Heart left ventricle (tissue), 16 donors: ENCODE measurements at places on chromosomes 2 and 18.

GRCh38 chr18:22172120-22172582 lies 2.8 kb downstream of the GATA6 start:
- peaks cover 13% of the 10 kb centered on the region for H3K36me3 ChIP-seq
- peak overlapping the region; percentile 65 for H3K4me3 ChIP-seq
- H3K27me3 ChIP-seq = peaks cover 72% of the 10 kb centered on the region
- DNase-seq = peak; percentile 59

DNA sequence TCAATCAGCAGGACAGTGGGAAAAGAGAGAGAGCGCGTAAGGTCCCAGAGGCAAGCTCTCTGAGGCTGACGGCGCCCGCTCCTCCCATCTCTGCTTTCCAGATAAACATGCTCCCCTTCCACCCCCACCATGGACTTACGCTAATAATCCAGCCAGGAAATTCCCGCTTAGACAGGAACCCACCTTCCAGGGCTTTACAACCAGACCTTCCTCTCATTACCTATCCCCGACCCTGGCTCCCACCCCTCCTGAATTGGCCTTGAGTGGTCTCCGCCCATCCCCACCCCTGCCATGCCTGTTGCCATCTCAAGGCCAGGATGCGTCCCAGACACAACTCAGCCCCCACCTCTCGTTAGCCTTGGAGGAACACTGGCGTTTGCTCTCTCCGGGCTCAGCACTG lies 131.1 kb downstream of the SMAD2 start:
- no peaks in the 10 kb centered on the region for H3K27me3 ChIP-seq
- no peak overlapping the region for H3K27ac ChIP-seq
- no peak overlapping the region for H3K4me3 ChIP-seq
- no peaks in the 10 kb centered on the region for H3K36me3 ChIP-seq
- DNase-seq = no peak

DNA sequence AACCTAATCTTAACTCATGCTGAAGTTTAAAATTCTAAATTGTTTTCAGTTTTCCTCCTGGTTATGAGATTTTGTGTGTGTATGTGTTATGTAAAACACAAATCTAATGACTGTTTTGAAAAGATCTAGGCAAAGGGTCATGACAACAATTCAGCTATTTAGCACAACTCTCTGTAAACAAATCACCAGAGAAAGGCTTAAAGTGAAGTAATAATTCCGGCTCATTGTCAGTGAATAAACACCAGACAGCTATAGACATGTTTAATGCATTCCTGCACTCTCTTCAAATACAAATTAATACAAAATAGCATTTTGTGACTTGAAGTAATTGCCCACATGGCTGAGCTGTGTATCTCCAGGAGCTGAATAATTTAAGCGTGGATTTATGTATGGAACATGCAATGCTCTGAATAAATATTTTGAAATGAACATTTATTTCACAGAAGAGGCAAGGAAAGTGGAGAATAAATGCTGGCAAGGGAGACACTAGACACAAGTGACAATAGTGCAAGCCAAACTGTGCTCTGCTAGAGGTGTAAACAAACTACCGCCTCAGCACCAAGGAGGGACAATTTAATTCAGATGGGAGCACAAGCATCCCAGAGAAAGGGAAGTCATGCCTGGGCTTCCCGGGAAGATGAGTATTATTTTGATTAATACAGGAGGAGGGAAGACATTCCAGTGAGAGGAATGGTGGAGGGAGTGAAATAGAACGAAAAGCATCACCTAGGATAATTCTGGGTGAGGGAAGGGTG lies 133.6 kb upstream of the XPO1 start:
- no peaks in the 10 kb centered on the region for H3K36me3 ChIP-seq
- no peak for DNase-seq
- H3K4me1 ChIP-seq = peaks cover 15% of the 10 kb centered on the region
- H3K4me3 ChIP-seq = no peak overlapping the region
- peak overlapping the region; percentile 30 for H3K27ac ChIP-seq

GRCh38 chr2:221377066-221377465 lies 195.0 kb downstream of the EPHA4 start:
- no peak overlapping the region for H3K4me3 ChIP-seq
- no peak for DNase-seq
- H3K36me3 ChIP-seq = no peaks in the 10 kb centered on the region

DNA sequence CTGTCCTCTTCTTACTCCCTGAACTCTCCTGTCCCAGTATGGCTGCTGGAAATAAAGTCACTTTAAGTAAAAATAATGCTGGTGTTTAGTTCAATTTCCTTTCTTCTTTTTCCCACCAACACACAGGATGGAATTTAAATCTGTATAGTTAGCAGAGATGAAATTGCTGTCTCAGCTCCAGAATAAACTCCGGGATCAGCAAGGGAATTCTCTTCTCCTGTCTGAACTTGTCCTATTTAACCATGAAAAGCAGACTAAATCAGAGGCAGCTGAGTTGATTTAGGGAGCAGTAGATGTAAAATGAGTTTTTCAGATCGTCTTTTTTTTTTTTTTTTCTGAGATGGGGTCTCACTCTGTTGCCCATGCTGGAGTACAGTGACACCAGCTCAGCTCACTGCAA lies 25.9 kb downstream of the TTLL4 start:
- H3K36me3 ChIP-seq = peaks cover 43% of the 10 kb centered on the region
- no peaks in the 10 kb centered on the region for H3K4me1 ChIP-seq
- DNase-seq = no peak

GRCh38 chr2:197134206-197134605 lies 176.4 kb downstream of the ANKRD44 start:
- H3K4me1 ChIP-seq = peaks cover 35% of the 10 kb centered on the region
- H3K27me3 ChIP-seq = no peaks in the 10 kb centered on the region
- no peak overlapping the region for H3K27ac ChIP-seq
- H3K36me3 ChIP-seq = no peaks in the 10 kb centered on the region
- no peak for DNase-seq

DNA sequence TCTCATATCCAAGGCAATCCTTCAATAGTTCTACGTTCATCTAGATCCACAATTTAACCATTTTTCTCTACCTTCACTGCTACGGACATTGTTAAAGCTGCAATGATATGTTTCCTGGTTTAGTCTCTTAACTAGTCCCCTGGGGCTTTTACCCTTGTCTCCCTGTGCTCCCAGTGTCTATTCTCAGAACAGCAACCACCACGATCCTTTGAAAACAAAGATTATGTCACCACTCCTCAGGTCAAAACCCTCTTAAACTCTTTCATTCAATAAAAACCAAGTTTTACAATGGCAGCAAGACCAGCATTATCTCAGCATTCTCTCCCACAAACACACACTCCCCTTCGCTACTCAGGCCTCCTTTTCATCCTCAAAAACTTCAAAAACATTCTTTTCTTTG lies 298.2 kb upstream of the CHST9 start:
- H3K27me3 ChIP-seq = no peaks in the 10 kb centered on the region
- no peak overlapping the region for H3K4me3 ChIP-seq
- H3K36me3 ChIP-seq = no peaks in the 10 kb centered on the region

DNA sequence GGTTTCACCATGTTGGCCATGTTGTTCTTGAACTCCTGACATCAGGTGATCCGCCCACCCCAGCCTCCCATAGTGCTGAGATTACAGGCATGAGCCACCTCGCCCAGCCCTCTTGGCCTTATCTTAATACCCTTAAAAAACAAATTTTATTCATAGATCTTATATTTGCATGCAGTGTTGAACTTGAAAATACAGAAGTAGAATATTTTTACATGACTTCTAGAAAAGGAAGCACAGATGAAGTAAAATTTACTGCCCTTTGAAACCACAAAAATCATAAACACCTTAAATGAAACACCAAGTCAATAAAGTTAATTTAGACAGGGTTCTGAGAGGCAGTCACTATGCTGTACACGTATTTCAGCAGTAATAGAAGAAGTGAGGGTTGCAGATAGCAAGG lies 145.7 kb downstream of the CERS6 start:
- no peak overlapping the region for H3K4me3 ChIP-seq
- H3K27ac ChIP-seq = no peak overlapping the region
- no peaks in the 10 kb centered on the region for H3K4me1 ChIP-seq
- no peak for DNase-seq

DNA sequence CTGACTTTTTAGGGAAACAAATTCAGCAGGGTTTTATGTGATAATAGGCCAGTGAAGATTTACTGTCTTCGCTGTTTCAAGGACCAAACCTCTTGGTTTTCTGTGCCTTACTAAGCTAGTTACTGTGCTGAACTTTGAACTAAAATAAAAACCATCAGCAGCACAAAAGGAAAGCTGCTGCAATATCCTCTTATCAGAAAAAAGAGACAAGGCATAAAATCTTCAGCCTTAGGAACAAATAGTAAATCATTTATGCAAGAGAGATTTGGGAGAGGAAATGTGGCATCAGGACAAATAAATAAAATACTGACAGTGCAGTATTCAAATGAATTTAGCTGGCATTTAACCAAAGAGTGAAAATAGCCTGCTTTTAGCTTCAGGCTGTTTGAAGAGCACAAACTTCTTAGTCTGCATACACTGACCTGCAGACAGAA lies 64.1 kb upstream of the EHBP1 start:
- no peaks in the 10 kb centered on the region for H3K27me3 ChIP-seq
- no peaks in the 10 kb centered on the region for H3K36me3 ChIP-seq
- no peak overlapping the region for H3K27ac ChIP-seq
- no peak overlapping the region for H3K4me3 ChIP-seq
- no peak for DNase-seq
- no peaks in the 10 kb centered on the region for H3K4me1 ChIP-seq

GRCh38 chr2:55587-56448 lies 9.5 kb upstream of the FAM110C start:
- H3K4me3 ChIP-seq = no peak overlapping the region
- H3K36me3 ChIP-seq = no peaks in the 10 kb centered on the region
- DNase-seq = no peak
- H3K27me3 ChIP-seq = no peaks in the 10 kb centered on the region
- no peaks in the 10 kb centered on the region for H3K4me1 ChIP-seq

DNA sequence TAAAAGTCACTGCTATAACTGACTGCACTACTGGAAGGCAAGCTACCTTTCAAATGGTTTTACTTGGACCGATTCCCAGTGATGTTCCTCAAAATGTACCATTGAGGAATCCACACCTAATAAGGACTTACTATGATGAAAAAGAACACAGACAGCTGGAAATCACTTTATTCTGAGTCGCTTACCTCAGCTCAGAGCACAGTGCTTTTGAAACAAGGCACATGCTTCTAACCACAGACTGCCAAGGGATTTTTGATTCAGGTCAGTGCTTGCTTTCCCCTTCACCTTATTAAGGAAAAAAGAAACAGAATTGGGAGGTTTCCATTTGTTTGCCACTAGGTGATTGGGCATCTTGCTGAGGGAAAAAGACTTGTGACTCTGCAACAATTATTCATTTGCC lies 707.5 kb upstream of the FSHR start:
- DNase-seq = no peak
- H3K27me3 ChIP-seq = no peaks in the 10 kb centered on the region
- no peaks in the 10 kb centered on the region for H3K4me1 ChIP-seq
- H3K27ac ChIP-seq = no peak overlapping the region
- H3K36me3 ChIP-seq = no peaks in the 10 kb centered on the region

- no peaks in the 10 kb centered on the region for H3K36me3 ChIP-seq
- H3K27me3 ChIP-seq = no peaks in the 10 kb centered on the region
- no peak overlapping the region for H3K27ac ChIP-seq
- DNase-seq = no peak
These were observed 272.1 kb upstream of the VWC2L start for GRCh38 chr2:214138779-214139178.

DNA sequence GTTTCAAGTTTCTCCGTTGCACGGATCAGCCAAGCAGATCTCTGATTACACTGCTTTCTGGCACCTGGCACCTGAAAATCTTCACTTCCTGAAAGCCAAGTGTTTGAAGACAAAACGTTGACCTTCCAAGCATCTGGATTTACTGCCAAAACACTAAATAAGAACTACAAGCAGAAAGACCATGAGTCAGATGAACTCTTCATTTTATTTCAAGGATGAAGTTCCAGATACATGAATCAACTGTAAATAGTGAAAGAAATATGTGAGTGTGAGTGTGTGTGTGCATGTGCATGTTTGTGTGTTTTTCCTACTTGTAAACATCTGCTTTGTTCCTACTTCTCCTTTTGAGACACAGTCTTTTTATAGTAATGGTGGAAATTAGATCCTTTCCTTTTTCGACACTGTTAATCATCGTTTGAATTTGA lies 60.0 kb upstream of the DTNA start:
- H3K4me1 ChIP-seq = peaks cover 11% of the 10 kb centered on the region
- H3K36me3 ChIP-seq = no peaks in the 10 kb centered on the region
- H3K27me3 ChIP-seq = no peaks in the 10 kb centered on the region
- H3K27ac ChIP-seq = no peak overlapping the region
- no peak for DNase-seq
- H3K4me3 ChIP-seq = no peak overlapping the region

- H3K27ac ChIP-seq = no peak overlapping the region
- H3K4me1 ChIP-seq = no peaks in the 10 kb centered on the region
- no peaks in the 10 kb centered on the region for H3K36me3 ChIP-seq
- no peak overlapping the region for H3K4me3 ChIP-seq
- H3K27me3 ChIP-seq = no peaks in the 10 kb centered on the region
These were observed 939.2 kb upstream of the NRXN1 start for GRCh38 chr2:51971136-51971535.

GRCh38 chr2:128292599-128293425 lies 25.9 kb downstream of the HS6ST1 start:
- DNase-seq = no peak
- peaks cover 3% of the 10 kb centered on the region for H3K36me3 ChIP-seq
- peaks cover 12% of the 10 kb centered on the region for H3K4me1 ChIP-seq
- no peak overlapping the region for H3K4me3 ChIP-seq
- H3K27me3 ChIP-seq = no peaks in the 10 kb centered on the region

GRCh38 chr2:117812443-117812842 lies 2.0 kb upstream of the DDX18 start:
- peaks cover 16% of the 10 kb centered on the region for H3K4me1 ChIP-seq
- H3K4me3 ChIP-seq = no peak overlapping the region
- H3K27me3 ChIP-seq = no peaks in the 10 kb centered on the region
- no peaks in the 10 kb centered on the region for H3K36me3 ChIP-seq

- H3K4me1 ChIP-seq = no peaks in the 10 kb centered on the region
- H3K4me3 ChIP-seq = no peak overlapping the region
- no peak overlapping the region for H3K27ac ChIP-seq
- DNase-seq = no peak
- no peaks in the 10 kb centered on the region for H3K36me3 ChIP-seq
These were observed 286.7 kb downstream of the ADCYAP1 start for GRCh38 chr18:1191341-1191740.
